Activated T-helper 2 cell treated with anti-CD3 and anti-CD28 coated beads, Interferon-gamma antibody, Interleukin-2, Interleukin-4, amounts not matched to agents 10 μg/mL and 5 μg/mL and 100 μg/mL, durations not matched to agents 14 hours and 24 hours and 36 hours (primary cell): ENCODE measurements at places on chromosomes 4 and X. TPM values are rescaled to one million over a fixed set of nuclear protein-coding genes. Genes with fewer than 3 reads are reported as not detected.

The PNMA6A gene
- total RNA-seq: 0.87 and 1.5 TPM in 2 replicates

The DDX53 gene
- not detected in 2 replicates for total RNA-seq

The CSTF2 gene
- 51.1 and 52.7 TPM in 2 replicates for total RNA-seq

The PRDX4 gene
- total RNA-seq: 59.0 and 68.0 TPM in 2 replicates

The VCX gene
- total RNA-seq: not detected in 2 replicates

The HERC5 gene
- 8.4 and 10.2 TPM in 2 replicates for total RNA-seq

The RENBP gene
- 11.4 and 12.4 TPM in 2 replicates for total RNA-seq

The IBSP gene
- total RNA-seq: not detected in 2 replicates

The PNMA6F gene
- total RNA-seq: not detected in 2 replicates

The PLS3 gene
- total RNA-seq: 3.1 and 5.4 TPM in 2 replicates

The PITX2 gene
- not detected in 2 replicates for total RNA-seq

The GAGE1 gene
- total RNA-seq: not detected in 2 replicates

The HEPH gene
- total RNA-seq: not detected in 2 replicates

The GAGE2A gene
- total RNA-seq: not detected in 2 replicates

The GAGE12E gene
- total RNA-seq: not detected in 2 replicates

The SHROOM3 gene
- not detected in 2 replicates for total RNA-seq

The UGT2B17 gene
- total RNA-seq: not detected in 2 replicates

The FRG2 gene
- total RNA-seq: not detected in 2 replicates

The SH2D1A gene
- total RNA-seq: 54.9 and 57.7 TPM in 2 replicates

The FGF2 gene
- total RNA-seq: 2.3 and 3.0 TPM in 2 replicates

The CAPN6 gene
- total RNA-seq: not detected in 2 replicates

The ARHGAP36 gene
- total RNA-seq: not detected in 2 replicates

The MTMR8 gene
- total RNA-seq: 4.3 and 4.4 TPM in 2 replicates

The PAGE2 gene
- total RNA-seq: not detected in 2 replicates

The RHOXF2B gene
- total RNA-seq: not detected in 2 replicates

The GPR173 gene
- total RNA-seq: not detected in 2 replicates

The MID1 gene
- total RNA-seq: 0.34 TPM in 1 of 2 replicates, not detected in the other
